Right lung (tissue), 10 donors: ENCODE measurements at places on chromosomes 7 and 10.

DNA sequence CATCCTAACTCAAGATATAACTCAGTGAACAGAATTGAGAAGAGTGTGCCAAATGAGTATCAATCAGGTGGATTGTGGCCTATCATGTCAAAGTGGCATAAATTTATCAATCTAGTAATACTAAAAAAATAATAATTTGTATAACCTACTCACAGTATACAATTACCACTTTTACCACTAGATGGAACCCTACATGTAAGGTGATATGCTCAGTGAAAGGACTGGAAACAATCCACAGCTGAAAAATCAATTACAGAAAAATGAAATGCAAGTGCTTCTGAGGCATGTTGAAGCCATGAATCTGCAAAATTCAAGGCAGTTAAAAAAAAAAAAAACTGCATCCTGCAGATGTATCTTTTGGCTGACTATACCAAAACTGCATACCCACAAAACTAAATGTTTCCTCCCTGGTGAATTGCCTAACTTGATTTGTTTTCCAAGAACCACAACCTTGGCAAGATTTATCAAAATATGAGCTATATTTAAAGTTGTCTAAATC, 13.9 kb downstream of the ARHGAP19 start:
- DNase-seq, result peak; percentile 71

DNA sequence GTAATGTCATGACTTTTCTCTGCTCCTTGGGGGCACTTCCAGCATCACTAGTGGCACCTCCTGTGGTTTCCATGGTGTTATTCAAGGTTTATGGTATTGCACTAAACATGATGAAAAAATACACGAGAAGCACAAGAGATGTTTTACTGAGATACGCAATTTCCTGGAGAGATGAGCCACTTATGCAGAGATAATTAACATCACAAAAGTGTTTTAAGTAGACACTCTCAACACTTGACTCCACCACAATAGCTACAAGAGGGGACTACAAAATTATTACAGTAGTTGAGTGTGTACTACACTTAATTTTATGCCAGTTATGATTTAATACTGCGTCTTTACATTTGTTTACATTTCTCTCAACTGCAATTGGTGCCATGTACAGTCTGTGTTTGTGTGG, 906.7 kb downstream of the DNAJB9 start:
- no peak for DNase-seq

- DNase-seq, result no peak
Observed at GRCh38 chr7:46600340-46600739, 679.3 kb upstream of the IGFBP3 start.

- DNase-seq, result no peak
Observed at GRCh38 chr10:89206402-89207180, 526 bp downstream of the CH25H start.
